ENCODE measurements at places on chromosomes 4 and X.

GRCh38 chrX:31546126-31546525 lies 474.3 kb upstream of the FTHL17 start:
- H3K4me3 ChIP-seq: no peak overlapping the region
- no peaks in the 10 kb centered on the region for H3K27me3 ChIP-seq
- H3K4me1 ChIP-seq: peaks cover 35% of the 10 kb centered on the region
- DNase-seq: no peak
- H3K27ac ChIP-seq: peak overlapping the region; percentile 41
- no peaks in the 10 kb centered on the region for H3K36me3 ChIP-seq

- peaks cover 37% of the 10 kb centered on the region for H3K27me3 ChIP-seq
- H3K27ac ChIP-seq: no peak overlapping the region
- peaks cover 3% of the 10 kb centered on the region for H3K4me1 ChIP-seq
- no peak for DNase-seq
- H3K4me3 ChIP-seq: no peak overlapping the region
- no peaks in the 10 kb centered on the region for H3K36me3 ChIP-seq
Measured at GRCh38 chr4:44761306-44761705, 35.0 kb upstream of the GNPDA2 start.

DNA sequence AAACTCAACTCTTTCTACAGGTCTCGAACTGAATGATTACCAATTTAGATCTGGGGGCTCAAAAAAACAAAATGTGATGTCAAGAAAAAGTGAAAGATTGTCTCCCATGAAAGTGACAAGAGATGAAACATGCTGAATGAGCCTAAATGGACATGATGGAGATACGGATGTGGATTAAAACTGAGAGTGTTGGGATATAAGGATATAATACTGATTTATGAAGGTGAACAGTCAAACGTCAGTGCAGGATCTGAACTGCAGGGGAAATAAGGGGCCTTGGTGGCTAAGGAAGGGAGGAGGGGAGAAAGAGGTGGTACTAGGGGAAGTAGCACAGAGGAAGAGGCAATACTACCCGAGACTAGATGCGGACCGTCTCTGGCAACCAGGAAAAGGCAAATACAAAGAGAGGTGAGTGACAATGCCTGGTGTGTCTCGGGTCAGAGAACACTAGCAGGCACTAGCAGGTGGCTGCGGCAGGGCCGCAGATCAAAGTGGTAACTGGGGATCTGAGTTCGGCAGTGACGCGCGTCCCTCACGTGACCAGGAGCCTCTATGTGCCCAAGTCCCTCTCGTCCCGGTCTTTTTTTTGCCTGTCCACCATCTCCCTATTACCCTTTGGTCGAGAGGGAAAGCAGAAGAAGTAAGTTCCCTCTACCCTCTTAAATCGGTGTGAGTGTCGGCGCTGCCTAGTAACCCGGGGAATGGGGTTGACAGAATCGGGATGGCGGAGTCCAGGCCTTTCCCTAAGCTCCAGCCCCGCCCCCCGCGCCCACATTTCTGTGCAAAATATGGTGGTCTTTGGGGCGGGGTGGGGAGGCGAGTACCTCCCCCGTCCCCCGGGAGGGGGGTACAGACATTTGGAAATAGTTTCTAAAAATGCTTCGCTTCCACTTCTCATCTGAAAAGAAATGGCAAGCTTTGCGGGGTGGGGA lies at the start of gene TCEAL1:
Gene TCEAL1 (plus strand): TSS at position 590 of the 932 bp plus-strand sequence. CDS start 942 bp downstream, outside the sequence.
- peaks cover 1% of the 10 kb centered on the region for H3K36me3 ChIP-seq
- no peaks in the 10 kb centered on the region for H3K27me3 ChIP-seq
- peak within 1 kb of the TSS; percentile 95 for H3K27ac ChIP-seq
- no peak for DNase-seq

DNA sequence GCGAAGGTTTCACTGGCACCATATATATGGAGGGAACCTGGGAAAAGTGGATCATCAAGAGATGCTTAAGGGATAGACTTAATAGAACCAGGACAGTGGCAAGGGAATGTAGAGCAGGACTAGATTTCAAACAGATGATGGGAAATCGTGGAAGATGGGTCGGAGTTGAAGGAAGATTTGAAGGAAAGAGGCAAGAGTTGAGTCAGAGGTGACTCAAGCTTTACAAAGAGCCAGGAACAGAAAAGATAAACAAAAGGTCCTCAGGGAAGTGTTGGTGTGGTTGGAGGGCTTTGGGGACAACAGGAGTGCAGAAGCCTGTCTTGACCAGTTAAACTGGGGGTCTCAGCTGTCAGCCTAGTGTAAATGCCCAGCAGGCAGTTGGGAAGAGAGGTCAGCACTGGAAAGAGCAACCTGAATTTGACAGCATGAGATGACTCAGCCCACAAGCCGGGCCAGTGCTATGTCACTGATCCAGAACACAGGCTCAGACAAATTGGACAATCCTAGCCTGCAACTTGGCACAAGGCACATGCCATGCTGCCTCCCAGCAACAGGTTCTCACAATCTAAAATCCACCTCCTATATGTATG lies 230.5 kb downstream of the IDS start:
- H3K27ac ChIP-seq: no peak overlapping the region
- no peak for DNase-seq
- H3K4me3 ChIP-seq: no peak overlapping the region
- H3K4me1 ChIP-seq: peaks cover 24% of the 10 kb centered on the region

GRCh38 chrX:131816551-131817136 lies 206.5 kb upstream of the STK26 start:
- H3K27me3 ChIP-seq: no peaks in the 10 kb centered on the region
- DNase-seq: no peak
- H3K36me3 ChIP-seq: peaks cover 3% of the 10 kb centered on the region
- no peaks in the 10 kb centered on the region for H3K4me1 ChIP-seq
- no peak overlapping the region for H3K27ac ChIP-seq
- no peak overlapping the region for H3K4me3 ChIP-seq

DNA sequence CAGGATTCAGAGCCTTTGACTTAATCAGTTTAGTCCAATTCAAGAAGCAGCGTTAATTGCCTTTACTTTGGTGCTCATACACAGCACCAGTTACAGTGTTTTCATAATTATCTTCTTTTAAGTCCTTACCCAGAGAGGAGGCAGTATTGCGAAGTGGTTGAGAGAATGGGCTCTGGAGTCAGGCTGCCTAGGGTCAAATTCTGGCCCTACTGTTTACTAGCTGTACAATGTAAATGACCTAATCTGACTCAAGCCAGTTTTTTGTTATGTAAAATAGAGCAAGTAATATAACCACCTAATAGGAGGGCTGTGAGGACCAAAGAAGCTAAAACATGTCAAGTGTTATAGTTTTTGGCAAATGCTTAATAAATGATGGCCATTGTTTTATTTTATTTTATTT lies 27.6 kb downstream of the WDR44 start:
- DNase-seq: no peak
- H3K36me3 ChIP-seq: peaks cover 1% of the 10 kb centered on the region
- H3K27ac ChIP-seq: no peak overlapping the region

DNA sequence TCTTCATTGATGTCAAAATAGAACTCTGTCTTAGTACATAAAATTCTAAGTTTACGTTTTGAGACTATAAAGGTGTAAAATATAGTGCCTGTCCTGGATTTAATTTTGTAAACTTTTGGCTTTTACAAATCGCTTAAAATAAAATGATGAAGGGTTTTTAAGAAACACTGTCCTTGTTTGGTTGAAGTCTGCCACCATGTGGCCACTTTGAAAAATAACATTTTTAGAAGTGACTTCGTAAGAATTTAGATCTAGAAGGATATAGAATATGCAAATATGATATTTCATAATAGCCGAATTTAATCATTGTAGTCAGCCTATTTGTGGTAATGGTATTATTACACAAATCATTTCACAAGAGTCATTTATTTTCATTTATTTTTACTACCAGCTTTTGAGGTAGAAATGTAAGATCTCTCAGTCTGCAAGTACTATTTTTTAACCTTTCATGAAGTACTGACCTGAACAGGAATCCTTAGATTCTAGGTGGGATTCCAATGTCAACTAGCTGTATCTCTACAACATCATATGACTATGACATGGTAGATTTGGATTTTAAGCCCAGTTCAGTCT lies 31.0 kb upstream of the FAT4 start:
- peaks cover 5% of the 10 kb centered on the region for H3K4me1 ChIP-seq
- no peaks in the 10 kb centered on the region for H3K36me3 ChIP-seq
- no peak for DNase-seq
- no peak overlapping the region for H3K27ac ChIP-seq

- no peak overlapping the region for H3K27ac ChIP-seq
- H3K27me3 ChIP-seq: peaks cover 21% of the 10 kb centered on the region
- H3K36me3 ChIP-seq: no peaks in the 10 kb centered on the region
- DNase-seq: no peak
- H3K4me1 ChIP-seq: no peaks in the 10 kb centered on the region
Measured at GRCh38 chr4:174505892-174506291, 16.4 kb downstream of the HPGD start.

- no peaks in the 10 kb centered on the region for H3K36me3 ChIP-seq
- no peaks in the 10 kb centered on the region for H3K27me3 ChIP-seq
- no peak overlapping the region for H3K27ac ChIP-seq
- H3K4me3 ChIP-seq: no peak overlapping the region
- DNase-seq: no peak
Measured at GRCh38 chr4:156242390-156242789, 288.7 kb upstream of the CTSO start.

GRCh38 chr4:140237616-140238350 lies 83.8 kb upstream of the MAML3 start:
- H3K36me3 ChIP-seq: no peaks in the 10 kb centered on the region
- DNase-seq: no peak
- no peaks in the 10 kb centered on the region for H3K27me3 ChIP-seq
- peak overlapping the region; percentile 94 for H3K27ac ChIP-seq
- peak overlapping the region; percentile 58 for H3K4me3 ChIP-seq
- H3K4me1 ChIP-seq: peaks cover 36% of the 10 kb centered on the region

DNA sequence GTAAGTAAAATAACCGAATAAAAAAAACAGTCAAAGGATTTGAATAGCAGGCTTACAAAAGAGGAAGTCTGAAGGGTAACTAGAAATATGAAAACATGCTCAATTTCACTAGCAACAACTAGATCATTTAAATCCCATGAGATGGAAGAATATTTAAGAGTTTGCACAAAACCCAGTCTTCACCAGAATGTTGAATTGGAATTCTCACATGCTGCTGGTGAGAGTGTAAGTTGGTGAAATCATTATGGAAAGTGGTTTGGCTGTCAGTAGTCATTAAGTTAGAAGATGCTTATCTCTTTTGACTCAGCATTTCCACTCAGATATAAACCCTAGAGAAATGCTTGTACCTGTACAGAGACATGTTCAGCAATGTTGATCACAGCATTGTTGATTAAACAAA lies 110.1 kb downstream of the PGRMC2 start:
- H3K4me1 ChIP-seq: peaks cover 3% of the 10 kb centered on the region
- H3K36me3 ChIP-seq: peaks cover 8% of the 10 kb centered on the region
- no peak for DNase-seq
- H3K27ac ChIP-seq: no peak overlapping the region

DNA sequence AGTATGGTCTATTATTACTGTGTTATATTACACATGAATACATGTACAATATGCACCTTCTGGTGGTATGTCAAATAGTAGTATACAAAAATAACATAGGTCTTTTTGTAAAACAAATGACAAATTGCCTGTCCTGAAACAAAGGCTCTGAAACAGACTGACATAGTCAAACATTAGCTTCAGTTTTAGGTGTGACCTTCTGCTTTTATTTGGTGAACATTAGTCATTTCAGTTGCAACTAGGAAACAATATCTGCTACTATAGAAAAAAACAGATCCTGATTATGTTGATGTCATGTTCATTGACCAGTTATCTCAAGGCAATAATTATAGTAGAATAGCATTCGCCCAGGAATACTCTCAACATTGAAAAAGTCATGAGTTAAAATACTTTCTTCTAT lies 123.0 kb downstream of the CHRNA9 start:
- H3K4me1 ChIP-seq: no peaks in the 10 kb centered on the region
- no peaks in the 10 kb centered on the region for H3K36me3 ChIP-seq
- DNase-seq: no peak
- no peak overlapping the region for H3K27ac ChIP-seq
- no peak overlapping the region for H3K4me3 ChIP-seq

DNA sequence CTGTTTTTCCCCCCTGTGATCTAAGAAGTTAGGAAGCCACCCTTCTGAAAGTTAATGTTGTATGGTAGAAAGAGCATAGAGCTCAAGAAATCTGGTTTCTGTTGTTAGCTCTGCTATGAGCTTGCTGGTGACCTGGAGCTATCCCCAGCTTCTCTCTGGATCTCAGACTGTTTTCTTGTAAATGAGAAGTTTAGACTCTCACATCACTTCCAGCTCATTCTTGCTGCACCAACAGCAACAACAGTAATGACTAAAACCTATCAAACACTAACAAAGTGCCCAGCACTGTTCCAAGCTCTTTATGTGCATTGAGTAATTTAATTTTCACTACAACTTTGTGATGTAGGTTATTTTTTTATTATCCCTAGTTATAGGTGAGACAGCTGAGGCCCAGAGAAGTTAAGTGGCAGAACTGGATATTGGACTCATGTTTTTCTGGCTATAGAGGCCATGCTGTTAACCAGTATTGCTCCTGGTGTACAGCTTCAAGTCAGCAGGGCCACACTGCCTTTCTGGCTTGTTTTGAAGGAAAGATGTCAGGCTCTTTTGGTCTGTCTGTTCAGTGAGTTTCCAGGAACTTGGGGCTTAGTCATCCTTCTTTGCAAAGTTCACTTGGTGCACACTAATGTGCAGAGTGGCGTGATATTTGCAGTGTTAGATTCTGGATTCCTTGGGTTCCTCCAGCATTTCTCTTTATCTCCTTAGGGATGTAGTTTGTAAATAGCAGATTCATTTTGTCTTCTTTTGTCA lies 27.8 kb upstream of the TMEM164 start:
- DNase-seq: no peak
- no peak overlapping the region for H3K27ac ChIP-seq
- no peaks in the 10 kb centered on the region for H3K4me1 ChIP-seq
- no peak overlapping the region for H3K4me3 ChIP-seq
- no peaks in the 10 kb centered on the region for H3K36me3 ChIP-seq
- peaks cover 39% of the 10 kb centered on the region for H3K27me3 ChIP-seq

GRCh38 chr4:82428526-82428968 lies 1.7 kb downstream of the HNRNPDL start:
- H3K36me3 ChIP-seq: peaks cover 50% of the 10 kb centered on the region
- DNase-seq: no peak
- peak overlapping the region; percentile 100 for H3K27ac ChIP-seq
- peak overlapping the region; percentile 99 for H3K4me3 ChIP-seq

DNA sequence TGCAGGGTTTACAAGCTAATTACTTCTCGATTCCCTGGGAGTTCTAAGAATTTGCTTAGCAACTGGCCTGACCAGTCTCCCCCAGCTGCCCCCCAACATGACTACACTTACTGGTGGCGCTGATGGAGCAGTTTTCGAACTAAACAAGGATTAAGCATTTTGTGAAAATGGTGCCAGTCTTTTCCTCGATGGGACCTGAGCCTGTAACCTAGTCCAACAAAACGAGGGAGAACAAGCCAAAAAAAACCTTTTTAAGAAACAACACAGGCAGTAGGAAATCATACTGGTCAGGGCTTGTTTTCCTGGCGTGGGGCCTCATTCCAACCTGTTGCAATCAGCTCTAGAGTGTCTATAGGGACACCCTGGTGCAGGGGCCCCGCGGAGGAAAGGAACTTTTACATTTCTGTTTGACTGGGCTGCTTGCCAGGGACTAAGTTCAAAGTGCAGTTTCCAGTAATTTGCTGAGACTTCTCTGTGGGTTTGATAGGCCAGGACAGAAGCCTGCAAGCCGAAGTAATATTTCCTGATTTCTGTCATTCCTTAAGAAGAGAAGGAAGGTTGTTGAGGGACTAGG lies 158.7 kb downstream of the SPRY1 start:
- H3K27ac ChIP-seq: peak overlapping the region; percentile 92
- H3K4me1 ChIP-seq: peaks cover 53% of the 10 kb centered on the region
- H3K27me3 ChIP-seq: peaks cover 2% of the 10 kb centered on the region
- DNase-seq: no peak
- H3K36me3 ChIP-seq: peaks cover 3% of the 10 kb centered on the region
